ENCODE measurements at places on chromosomes 12 and 14. TPM values are rescaled to one million over a fixed set of nuclear protein-coding genes. Genes with fewer than 3 reads are reported as not detected.

Gene SNRPF
- 17.3 TPM for total RNA-seq

Gene NFE2
- total RNA-seq: not detected

Gene P2RX2
- not detected for total RNA-seq

Gene ACOT6
- total RNA-seq: not detected

Gene PAX9
- 0.26 TPM for total RNA-seq

Gene HOXC12
- total RNA-seq: not detected

Gene KIAA0586
- 20.6 TPM for total RNA-seq

Gene RERG
- 0.12 TPM for total RNA-seq

Gene SERPINA9
- not detected for total RNA-seq

Gene AMN
- total RNA-seq: not detected

Gene RFX4
- total RNA-seq: not detected

Gene BHLHE41
- total RNA-seq: 3.8 TPM

Gene M6PR
- total RNA-seq: 416 TPM

Gene ELK3
- total RNA-seq: 14.4 TPM

Gene CLEC2A
- not detected for total RNA-seq

Gene CMKLR1
- 6.5 TPM for total RNA-seq

Gene KRT83
- total RNA-seq: not detected

Gene PRB2
- total RNA-seq: not detected

Gene VDR
- 6.1 TPM for total RNA-seq

All from aortic smooth muscle cell (primary cell).